CD4-positive, alpha-beta T cell treated with Interleukin-12 subunit alpha and Interleukin-12 subunit beta, for 1 hour (primary cell): ENCODE measurements at places on chromosomes 13 and 19.

GRCh38 chr19:40588110-40588854 is 11.6 kb downstream of the SHKBP1 start:
- DNase-seq: no peak

DNA sequence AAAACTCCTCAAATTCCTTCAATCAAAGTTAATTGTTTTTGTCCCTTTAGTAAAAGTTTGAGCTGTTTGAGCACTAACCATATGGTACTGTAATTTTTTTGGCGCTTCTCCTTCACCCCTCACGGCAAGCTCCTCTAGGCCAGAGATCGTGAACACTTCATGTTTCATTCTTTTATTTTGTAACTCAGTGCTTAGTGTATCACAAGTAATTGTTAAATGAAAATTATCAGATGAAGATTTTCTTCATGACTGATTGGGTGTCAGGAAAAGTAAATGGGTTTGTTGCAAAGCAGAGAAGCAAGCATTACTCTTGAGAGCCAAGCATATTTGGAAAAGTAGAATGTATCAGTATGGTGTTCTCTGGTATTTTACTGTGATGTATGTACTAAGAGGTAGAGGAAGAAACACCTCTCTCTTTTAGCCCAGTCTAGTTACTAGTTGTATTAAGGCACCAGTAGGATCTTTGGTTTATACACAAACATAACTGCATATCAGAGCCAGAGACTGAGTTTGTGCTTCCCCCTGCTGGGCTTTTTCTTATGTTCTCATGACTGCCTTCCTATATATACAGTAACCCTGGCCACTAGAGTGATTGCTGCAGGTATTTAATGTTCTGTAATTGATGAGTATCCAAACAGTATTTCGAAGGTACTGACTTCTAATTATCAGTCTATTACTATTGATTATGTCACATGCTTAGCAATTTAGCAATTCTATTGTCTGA is 202.3 kb upstream of the KLHL1 start:
- no peak for DNase-seq

DNA sequence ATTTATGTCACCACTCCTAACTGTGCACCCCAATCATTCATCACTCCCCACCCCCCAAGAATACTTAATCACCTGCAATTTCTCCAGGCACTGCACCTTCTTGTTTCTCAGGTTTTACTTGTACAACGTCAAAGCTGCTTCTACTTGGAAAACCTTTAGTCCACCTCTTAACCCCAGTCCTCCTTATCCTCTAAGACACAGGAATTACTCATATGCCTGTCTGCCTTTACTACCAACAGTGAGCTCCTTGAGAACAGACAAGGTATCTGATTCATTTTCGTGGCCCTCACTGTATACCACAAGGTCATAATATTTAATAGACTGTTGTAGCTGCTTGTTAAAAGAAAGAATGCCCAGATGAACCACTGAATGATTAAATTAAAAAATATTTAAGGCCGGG is 21.0 kb upstream of the NDFIP2 start:
- DNase-seq: no peak

DNA sequence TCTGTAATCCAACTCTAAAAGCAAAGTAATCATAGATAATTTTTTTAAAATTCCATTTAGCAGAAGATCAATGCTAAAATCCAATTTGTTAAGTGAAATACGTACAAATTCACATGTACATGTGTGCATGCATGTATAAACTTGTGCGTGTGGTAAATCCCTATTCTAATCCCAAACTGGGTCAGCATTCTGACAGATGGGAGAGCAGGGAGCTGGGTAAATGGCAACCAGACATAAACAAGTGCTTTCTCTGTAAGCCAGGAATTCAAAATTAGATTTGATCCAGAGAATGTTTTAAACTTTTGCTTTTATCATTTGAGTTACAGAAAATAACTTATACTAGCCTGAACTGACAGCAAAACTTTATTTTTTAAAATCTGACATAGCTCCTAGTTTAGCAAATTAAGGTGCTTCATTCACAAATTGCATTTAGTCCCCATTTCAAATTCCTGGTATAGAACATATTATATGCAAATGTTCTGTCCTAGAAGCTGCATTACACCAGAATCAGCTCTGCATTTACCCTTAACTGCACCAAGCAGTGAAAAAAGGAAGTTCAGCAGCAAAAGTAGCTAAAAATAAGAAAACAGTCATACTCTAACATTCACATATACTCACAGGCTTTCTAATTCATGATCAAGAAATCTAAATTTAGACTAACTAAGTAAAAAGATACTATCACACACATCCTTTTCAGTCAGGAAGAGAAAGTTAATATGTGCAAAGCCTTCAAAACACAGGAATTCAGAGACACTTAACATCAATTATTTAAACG is 32.6 kb downstream of the UBL3 start:
- DNase-seq: no peak

DNA sequence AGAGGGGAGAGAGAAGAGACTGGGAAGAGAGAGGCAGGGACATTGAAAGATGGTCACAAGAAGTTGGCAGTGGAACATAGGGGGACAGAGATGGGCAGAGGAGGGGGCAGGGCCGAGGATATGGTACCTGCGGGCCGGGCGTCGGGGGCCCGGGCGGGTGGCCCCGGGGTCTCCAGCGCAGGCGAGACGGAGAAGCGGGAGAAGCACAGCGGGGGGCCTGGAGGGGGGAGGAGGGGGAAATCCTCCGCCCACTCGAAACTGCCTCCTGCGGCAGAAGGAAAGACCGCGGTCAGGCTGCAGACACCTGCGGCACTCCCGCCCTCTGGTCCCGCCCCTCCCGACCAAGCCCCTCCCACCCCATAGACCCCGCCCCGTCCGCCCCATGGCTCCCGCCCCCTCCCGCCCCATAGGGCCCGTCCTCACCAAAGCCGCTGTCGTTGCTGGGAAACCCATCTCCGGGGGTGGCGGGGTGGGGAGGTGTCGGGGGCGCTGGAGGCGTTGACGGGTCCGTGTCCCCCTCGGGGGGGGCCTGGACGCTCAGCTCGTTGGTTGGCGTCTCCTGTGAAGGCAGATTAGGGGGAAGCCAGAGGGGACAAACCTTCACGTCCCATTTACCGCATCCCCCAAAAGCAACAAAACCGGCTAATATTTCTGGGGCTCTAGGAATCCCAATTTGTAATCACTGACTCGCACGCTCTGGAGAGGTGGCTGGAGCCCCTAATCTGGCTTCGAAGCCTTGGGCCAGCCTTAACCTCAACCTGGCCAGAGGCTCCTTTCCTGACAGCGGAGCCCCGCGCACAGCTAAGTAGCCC is 20.4 kb downstream of the LMTK3 start:
- peak; percentile 75 for DNase-seq

- no peak for DNase-seq
Measured at GRCh38 chr19:56720281-56720680, 48.7 kb upstream of the ZNF835 start.

GRCh38 chr13:109785141-109785891 is 1.1 kb downstream of the IRS2 start:
- DNase-seq: no peak

GRCh38 chr13:25574437-25575411 is 202.9 kb downstream of the ATP8A2 start:
- peak; percentile 70 for DNase-seq

DNA sequence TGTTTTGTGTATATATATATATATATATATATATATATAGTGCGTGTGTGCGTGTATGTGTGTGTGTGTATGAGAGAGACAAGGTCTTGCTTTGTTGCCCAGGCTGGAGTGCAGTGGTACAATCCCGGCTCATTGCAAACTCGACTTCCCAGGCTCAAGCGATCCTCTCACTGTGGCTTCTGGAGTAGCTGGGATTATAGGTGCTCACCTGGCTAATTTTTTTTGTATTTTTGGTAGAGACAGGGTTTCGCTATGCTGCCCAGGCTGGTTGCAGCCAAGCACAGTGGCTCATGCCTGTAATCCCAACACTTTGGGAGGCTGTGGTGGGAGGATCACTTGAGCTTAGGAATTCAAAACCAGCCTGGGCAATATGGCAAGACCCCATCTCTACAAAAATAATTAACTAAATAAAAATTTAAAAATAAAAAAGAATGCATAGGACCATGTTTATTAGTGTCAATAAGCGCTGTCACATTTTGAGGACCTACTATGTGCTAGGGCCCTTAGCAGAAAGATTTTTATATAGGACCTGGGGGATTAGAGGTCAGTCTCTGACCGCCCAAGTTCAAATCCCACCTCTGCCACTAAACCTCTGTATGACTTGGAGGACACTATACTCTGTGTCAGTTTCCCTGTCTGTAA is 1.8 kb downstream of the PVR start:
- no peak for DNase-seq

DNA sequence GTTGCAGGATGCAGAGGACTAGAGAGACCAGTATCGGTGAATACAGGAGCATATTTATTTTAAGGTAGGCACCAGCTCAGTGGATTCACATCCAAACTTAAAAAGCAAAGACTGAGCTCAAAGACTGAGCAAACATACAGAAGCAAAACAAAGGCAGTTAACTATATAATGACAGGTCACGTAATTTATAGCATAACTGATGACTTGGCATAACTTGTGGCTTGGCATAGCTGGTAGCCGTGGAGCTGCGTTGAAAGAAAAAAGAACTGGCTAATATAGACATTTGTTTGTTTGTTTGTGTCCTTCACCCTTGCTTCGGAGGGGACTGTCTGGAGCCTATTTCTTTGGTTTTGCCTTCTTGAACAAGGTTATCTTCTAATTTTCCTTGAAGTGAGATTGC is 33.7 kb downstream of the ZNF493 start:
- no peak for DNase-seq

GRCh38 chr13:21894703-21895699 is 224.1 kb downstream of the FGF9 start:
- DNase-seq: no peak

DNA sequence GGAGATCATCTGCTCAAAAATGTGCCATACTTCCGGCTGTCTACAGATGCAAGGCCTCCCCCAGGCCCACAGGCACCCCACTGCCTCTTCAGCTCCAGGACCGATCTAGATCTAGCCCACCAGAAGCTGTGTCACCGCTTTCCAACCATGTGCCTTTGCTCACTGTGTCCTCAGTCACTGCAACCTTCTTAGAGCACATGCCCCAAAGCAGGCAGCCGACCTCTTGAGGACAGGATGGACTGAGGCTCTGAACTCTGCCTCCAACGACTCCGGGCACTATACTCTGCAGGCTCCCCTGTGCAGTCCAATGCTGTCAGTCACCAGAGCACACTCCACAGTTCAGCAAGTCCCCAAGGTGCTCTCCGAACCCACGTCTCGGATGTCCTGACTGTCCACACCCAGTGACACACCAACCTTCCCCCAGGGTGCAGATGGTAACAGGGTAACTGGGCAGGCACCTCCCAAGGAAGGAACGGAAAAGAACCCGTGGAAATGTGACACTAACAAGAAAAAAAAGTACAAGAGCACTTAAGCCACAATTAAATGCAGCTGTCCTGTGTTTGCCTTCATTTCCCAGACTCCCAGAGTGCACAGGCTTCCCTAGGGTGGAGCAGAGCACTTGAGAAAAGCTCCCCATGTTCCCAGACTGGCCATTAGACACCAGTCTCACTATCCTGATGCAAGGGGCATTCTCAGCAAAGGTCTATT is 4.8 kb downstream of the STK24 start:
- DNase-seq: peak; percentile 30

DNA sequence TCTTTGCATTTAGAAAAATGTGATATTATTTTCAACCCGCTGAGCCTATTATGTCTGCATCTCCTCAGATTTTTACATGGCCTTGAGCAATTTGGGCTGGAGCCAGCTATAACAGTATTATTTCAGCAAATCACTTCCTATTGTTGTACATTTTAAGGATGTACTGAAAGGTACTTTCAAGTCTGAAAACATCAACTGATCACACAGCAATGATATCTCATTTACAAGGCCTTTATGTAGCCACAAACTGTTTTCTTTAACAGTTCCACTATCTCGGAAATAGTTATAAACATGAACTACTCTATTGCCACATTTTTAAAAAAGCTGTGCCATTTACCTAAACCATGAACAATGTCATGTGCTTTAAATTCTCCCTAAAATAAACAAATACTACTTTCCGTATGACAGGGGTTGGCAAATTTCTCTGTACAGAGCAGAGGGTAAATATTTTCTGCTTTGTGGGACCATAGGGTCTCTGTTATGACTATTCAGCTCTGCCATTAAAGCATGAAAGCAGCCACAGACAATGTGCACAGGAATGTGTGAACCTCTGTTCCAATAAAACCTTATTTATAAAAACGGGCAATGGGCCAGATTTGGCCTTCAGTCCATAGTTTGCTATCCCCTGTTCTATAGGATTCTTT is 560.4 kb downstream of the GPC6 start:
- DNase-seq: no peak

DNA sequence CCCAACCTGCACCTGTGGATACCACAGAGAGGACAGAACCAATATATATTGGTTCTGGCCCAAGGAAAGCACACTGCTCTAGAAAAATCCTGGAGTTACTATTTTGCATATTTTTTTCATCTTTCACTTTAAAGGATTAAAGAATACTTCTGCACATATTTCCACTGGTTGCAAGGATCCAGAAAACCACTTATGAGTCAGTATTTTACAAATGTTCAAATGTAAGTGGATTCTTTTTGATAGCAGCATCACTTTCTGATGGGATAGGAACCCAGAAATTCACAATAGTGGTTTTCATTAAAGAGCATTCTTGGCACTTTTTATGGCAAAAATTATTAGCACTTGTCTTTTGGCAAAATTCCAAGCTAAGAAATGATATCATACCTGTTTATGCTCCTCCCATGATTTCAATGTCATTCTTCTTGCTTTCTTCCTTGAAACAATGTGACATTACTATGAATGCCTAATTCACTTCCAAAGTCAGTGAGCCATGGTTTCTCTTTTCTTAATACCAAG is 38.2 kb downstream of the MZT1 start:
- DNase-seq: no peak

DNA sequence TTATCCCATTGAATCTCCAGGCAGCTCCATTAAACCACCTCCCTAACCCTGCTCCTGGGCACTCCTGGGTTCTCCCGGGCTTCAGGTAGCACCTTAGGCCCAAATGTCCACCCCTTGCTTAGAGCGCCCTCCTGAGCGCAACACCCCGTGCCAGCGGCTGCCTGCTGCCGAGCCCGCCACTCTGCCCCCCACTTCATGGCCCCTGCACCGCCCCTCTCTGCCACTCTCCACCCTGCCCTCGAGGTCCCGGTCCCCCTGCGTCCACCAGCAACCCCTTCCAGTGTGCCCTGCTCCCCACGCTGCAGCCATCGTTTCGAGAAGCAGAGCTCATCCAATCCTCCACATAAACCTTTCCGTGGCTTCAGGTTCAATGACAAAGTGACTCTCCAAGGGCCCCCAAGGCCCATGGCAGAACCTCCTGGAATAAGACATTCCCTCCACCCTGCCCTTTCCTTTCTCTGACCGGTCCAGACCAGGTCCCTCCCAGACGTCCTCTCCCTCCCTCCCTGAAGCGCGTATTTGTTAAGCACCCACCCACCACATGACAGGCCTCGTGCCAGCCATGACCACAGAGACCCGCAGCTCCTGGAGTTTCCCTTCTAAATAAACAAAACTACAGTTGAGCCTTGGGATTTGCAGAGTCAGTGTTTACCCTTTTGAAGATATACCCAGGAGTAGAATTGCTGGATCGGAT is 66.6 kb downstream of the ARHGEF18 start:
- no peak for DNase-seq

- DNase-seq: peak; percentile 40
Measured at GRCh38 chr19:47229676-47230053, 1.3 kb downstream of the BBC3 start.
